ENCODE measurements at places on chromosomes 16 and 17.

DNA sequence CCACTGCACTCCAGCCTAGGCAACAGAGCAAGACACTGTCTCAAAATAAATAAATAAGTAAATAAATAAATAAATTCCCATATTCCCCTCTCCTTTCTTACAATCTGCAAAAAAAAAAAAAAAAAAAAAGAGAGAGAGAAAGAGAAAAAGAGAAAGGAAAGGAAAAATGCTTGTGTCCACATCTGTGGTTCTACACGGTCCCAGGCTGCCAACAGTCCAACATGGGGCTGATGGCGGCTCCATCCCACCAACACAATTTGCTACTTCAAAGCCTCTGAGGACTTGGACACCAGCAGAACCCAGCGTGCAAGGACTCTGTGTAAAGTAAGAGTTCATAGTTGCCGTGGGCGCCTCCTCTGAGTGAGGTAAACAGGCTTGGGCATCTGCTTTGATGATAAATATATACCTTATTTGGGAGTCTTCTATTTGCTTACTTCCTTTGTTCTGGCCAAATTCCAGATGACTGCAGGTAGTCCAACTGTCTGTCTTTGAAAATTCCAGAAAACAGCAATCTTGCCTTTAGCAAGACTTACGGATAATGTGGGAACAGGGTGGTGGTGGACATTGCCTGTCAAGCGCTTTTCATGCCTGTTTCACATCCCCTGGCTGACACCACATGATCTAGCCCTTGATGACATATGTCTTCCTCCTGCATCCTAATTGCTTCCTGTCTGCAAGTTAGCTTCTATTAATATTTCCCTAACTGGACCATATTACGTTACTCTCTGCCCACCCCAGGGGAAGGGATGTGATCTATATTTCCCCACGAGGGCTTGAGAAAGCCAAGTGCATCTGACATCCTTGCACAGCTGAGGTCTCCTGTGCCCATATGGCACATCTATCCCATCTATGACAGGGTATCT lies 10.1 kb downstream of the LITAF start:
- no peak for DNase-seq

DNA sequence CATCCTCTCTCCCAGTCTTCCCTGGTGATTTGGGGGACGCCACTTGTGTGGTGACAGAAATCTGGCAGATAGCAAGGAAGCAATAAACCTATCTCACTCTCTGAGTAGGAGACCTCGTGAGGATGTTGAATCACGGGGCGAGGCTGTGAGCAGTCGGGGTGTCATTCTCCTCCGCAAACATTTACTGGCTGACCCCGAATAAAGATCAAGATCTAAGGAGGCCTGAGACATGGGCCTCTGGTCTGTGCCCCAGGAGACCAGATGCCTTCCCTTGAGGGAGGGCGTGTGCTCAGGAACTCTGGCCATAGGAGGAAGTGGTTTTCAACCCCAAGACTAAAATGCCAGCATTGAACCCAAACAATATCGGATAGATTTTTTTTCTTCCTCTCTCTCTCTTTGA lies 53.1 kb downstream of the FOXL1 start:
- no peak for DNase-seq

DNA sequence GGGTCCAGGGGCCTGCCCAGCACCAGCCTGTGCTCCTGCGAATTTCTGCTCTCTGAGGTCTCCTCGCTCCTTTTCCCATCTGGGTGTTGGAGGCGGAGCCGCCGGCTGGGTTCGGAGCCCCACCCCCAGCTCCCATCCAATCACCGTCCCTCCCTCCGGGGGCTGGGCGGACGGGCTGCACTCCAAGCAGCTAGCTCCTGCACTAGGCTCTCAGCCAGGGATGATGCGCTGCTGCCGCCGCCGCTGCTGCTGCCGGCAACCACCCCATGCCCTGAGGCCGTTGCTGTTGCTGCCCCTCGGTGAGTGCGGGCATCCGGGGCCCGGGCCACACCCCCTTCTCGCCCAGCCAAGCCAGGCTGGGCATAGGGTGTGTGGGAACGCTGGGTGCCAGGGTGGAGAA lies at the start of gene NRN1L:
Gene NRN1L (plus strand): TSS at position 202 of the 400 bp plus-strand sequence. CDS start 19 bp downstream, at position 221.
- no peak for DNase-seq

DNA sequence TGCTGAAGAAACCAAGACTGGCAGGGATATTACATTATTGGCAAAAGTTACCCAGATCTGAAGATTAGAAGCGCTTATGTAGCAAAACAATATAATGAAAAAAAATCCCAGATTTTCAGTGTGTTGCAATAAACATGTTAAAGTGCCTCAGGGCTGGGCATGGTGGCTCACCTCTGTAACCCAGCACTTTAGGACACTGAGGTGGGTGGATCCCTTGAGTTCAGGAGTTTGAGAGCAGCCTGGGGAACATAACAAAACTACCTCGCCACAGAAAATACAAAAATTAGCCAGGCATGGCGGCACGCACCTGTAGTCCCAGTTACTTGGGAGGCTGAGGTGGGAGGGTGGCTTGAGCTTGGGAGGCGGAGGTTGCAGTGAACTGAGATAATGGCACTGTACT lies 6.8 kb downstream of the ZNF207 start:
- no peak for DNase-seq

DNA sequence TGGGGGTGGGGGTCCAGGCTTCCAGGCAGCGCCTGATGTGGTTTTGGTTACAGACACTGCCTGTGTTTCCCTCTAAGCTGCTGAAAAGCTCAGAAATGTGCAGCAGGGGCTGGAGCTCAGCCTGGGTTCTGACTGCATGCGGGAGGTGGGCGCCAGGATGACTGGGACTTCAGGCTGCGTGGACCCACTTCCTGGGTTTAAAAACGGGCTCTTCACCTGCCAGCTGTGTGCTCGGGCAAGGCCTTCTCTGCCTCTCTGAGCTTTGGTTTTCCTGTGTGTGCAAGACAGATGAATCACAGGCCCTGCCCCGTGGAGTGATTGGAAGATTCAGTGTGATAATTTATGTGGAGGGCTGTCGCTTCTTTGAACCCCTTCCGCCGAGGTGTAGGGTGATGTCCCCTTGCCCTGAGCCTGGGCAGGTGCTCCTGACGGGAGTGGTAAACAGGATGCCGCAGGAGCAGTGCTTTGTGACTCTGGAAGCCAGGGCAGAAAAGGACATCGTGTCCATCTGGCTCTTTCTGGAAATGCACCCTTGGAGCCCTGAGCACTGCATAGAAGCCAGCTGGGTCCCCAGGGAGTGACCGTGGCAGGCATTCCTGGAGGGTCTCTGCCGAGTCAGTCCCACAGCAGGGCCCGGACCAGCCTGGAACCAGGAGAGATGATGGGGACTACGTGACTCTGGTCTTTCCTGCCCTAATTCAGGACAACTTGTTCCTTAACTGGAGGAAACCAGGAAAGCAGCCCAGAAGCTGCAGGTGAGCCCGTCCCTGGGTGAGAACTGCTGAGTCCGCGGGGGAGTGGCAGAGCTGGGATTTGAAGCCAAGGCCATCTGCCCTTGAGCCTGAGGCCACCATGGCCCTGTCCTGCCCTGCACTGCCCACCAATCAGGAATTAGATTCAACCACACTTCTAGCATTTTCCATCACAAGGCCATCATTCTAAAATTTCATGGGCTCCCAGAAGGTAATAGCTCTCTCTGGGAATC lies 28.5 kb upstream of the SLC7A5 start:
- DNase-seq = peak; percentile 35

GRCh38 chr17:47287068-47287467 lies 33.4 kb downstream of the ITGB3 start:
- no peak for DNase-seq

DNA sequence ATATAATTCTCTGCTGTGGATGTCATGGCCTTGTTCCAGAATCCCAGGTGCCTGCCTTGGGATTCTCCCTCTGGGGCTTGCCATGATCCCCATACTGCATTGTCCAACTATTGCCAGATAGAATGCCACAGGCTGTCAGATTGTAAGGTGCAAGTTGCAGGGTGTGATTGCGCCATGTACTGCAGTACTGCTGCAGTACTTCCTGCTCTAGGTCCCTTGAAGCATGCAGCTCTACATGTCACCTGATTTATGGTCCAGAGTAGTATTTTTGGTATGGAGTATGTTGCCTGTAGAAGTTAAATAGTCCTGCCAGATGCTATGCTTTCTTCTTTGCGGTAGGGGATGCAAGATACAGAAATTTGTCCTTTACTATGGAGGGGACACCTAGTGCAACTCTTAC lies 7.0 kb upstream of the SLFN5 start:
- DNase-seq = no peak

DNA sequence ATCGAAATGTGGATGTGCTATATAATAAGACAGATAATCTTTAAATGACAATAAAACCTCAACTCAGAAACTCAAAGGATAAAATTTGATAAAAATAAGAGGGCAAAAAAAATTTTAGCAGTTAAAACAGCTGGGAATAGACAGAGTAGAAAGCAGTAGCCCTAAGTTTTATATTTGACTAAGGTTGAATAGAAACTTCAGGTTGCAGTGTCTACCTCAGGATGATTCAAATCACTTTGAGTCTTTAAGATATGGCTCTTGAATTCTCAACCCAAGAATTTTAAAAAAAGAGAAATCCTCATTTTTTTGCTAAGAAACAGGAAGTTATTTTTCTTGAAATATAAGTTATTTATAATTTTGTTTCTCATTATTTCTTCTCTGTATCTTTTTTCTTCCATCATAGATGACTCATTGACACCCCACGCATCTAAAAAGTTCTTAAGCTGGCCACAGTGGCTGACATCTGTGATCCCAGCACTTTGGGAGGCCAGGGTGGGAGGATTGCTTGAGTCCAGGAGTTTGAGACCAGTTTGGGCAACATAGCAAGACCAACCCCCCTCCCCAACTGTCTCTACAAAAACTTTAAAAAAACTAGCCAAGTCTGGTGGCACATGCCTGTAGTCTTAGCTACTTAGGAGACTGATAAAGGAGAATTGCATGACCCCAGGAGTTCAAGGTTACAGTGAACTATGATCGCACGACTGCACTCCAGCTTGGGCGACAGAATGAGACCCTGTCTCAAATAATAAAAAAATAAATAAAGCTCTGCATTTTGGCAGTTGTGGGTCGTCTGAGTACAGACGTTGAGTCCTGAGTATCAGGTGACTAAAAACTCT lies 23.9 kb downstream of the NFAT5 start:
- no peak for DNase-seq

DNA sequence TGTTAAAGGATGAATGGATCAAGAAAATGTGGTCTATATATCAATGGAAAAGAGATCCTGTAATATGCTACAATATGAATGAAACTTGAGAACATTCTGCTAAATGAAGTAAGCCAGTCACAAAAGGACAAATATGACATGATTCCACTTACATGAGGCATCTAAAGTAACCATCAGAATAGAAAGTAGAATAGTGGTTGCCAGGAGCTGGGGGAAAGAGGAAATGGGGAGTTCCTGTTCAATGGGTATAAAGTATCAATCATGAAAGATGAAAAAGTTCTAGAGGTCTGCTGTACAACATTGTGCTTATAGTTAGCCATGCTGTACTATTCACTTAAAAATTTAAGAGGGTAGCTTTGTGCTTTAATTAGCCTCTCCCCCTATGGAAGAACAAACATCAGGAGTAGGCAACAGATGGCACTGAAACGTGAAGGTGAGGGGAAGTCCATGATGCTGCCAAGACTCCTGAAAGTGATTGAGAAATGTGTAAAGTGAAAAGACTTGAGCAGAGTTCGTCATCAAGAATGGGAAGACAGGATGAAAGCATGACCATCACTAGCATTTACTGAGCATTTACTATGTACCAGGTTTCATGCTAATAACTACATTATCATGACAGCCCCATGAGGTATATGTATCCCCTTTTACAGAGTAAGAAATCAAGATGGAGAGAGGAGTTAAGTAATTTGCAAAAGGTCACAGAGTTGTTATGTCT lies 167.2 kb downstream of the CYB561 start:
- DNase-seq = no peak

- no peak for DNase-seq
Measured at GRCh38 chr17:76569607-76570279, 15.9 kb downstream of the ST6GALNAC2 start.

DNA sequence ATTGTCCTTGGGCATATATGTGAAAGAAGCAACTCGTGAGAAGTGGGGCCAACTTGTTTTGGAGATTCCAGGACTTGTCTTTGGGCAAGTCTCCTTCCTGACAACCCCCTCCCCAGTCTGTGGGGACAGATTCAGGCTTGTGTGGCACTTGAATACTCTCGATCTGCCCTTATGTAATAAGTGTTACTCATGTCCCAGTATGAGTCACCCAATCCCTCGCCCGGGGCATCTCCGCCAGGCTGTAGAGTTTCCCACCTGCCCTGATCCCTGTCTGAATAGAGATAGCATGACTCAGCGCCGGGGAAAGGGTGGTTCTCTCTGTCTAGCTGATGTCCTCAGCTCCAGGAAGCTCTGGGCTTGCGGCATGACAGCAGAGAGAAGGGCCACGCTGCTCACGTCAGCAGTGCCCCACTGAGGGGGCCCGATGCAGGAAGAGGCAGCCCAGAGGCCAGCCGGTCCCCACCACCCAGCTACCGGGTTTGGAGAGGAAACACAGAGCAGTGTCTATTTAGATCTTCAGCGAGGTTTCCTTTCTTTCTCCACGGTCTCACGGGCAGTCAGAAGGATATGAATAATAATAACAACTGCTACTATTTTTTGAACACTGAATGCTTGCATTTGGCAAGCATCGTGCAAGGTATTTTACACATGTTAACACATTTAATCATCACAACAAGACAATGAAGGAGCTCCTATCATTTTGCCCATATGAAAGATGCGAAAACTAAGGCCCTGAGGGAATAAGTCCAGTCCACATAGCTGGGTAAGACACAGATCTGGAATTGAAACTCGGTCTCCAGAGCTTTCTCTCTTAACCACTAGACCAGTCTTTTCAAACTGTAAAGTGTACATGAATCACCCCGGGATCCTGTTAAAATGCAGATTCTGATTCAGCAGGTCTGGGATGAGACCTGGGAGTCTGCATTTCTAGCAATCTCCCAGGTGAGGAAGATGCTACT lies 426.7 kb upstream of the MAF start:
- peak; percentile 67 for DNase-seq

DNA sequence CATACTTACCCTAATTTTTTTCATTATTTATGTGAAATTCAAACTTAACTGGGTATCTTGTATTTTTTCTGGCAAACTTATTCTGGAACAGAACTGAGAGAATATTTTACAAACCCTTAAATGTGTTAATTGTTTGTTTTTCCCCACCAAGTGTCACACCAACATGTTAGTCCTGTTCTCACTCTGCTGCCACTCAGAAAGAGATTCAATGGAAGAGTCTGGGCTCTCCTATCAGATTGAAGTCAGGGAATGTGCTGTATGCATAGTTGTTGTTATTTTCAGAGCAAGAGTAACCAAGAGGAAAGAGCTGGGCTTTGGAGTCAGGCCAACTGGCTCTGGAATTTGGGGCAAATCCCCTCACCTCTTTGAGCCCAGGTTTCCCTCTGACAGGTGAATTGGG lies 43.2 kb downstream of the SLC6A2 start:
- DNase-seq = no peak

DNA sequence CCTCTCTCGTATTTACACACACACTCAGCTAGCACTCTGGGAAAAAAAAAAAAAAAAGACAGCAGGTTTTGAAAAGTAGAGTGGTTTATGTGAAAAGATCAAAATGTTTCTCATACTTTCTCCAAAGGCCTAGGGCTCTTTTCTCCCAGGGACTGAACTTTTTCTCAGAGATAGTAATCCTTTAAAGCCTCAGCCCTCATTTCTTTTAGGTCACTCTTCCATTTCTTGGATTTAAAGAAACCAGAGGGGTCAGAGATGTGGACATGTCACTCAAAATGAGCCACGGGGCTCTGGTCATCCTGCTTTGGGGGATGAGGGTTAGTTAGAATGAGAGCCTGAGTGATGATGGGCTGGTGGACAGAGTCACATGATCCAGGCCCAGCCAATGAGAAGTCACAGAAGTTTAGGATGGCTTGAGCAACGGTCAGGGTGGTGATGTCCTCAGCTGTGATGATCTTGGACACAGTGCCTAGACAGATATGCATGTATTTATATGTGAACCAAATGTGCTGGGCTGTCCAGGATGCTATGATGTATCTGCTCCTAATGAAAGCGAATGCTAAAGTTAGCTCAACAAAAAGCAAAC lies 33.7 kb upstream of the AXIN2 start:
- DNase-seq = no peak
